NCI-H524 (cell line): ENCODE measurements at places on chromosomes 5 and 9.

GRCh38 chr9:7212101-7212500 is 454.3 kb downstream of the KDM4C start:
- no peak for DNase-seq

DNA sequence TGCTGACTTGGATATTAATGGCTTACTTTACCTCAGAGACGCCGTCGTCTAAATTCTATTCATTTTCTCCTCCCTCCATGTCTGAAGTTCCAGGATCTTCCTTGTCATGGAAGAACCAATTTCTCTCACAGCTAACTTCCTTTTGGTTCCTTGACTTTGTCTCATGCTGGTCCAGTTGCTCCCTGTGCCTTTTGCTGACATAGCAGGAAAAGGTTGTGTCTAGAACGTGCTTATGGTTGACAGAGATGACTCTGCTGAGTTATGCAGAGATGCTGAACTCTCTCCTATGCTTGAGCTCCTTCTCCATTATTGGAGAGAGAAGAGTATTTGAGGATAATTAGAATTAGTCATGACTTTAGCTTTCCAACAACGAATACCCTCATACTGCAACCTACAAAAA is 1338.9 kb downstream of the MAT2B start:
- no peak for DNase-seq

GRCh38 chr5:89313804-89314588 is 431.0 kb upstream of the MEF2C start:
- no peak for DNase-seq

GRCh38 chr5:173941758-173942401 is 47.1 kb upstream of the C5orf47 start:
- no peak for DNase-seq

- no peak for DNase-seq
These were observed 578 bp upstream of the TNFAIP8 start for GRCh38 chr5:119355244-119355638.

DNA sequence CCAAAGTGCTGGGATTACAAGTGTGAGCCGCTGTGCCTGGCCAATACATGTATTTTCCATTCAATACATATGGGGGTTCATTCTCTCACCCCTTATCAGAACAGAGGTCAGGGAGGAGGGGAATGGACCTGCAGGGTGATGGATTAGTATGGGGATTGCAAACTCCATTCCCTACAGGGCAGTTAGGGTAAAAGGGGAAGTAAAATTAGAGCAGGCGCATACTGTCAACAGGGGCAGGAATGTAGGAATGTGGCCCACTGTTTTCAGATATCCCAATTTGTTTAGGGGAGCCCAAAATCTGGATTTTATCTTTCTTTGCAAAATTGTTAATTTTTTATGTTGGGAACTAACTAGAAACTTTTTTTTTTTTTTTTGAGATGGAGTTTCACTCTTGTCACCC is 46.4 kb upstream of the SLC44A1 start:
- no peak for DNase-seq

GRCh38 chr9:84340535-84340934 is at the start of gene SLC28A3:
TSS of gene SLC28A3 (minus strand) at chr9:84340758. CDS start at chr9:84340633, 125 bp downstream.
- DNase-seq = no peak

GRCh38 chr5:129135633-129136032 is 41.1 kb downstream of the ISOC1 start:
- DNase-seq = peak; percentile 12

DNA sequence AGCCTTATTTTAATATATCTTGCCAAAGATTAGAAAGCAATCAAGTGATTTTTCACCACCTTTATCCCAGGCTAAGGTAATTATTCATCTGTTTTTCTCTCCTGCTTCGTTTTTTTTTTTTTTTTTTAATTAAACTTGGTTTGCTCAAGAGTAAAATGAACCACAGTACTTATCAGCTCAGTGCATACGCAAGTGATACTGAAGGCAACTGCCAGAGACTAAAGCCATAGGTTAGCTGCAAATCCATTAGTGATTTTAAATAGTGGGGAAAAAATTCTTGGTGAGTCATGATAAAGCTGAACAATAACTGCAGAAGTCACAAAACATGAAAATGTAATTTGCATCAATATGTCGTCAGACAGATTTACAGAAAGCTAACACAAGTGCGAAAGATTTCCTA is 829.1 kb downstream of the PTPRD start:
- DNase-seq = no peak

GRCh38 chr9:88659126-88659525 is 124.1 kb downstream of the NXNL2 start:
- DNase-seq = no peak

DNA sequence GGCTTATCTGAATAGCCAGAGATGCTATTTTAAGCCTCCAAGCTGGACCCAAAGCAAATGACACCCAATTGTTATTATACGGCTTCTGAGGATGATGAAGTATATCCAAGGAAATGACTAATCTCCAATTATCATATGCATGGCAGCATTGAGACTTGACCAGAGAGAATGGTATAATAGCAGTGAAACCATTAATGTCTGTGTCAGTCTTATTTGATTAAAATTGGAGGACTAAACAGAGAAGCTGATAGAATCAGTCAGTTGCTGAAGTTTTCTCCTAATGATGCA is 200.5 kb downstream of the EFNA5 start:
- DNase-seq = no peak

DNA sequence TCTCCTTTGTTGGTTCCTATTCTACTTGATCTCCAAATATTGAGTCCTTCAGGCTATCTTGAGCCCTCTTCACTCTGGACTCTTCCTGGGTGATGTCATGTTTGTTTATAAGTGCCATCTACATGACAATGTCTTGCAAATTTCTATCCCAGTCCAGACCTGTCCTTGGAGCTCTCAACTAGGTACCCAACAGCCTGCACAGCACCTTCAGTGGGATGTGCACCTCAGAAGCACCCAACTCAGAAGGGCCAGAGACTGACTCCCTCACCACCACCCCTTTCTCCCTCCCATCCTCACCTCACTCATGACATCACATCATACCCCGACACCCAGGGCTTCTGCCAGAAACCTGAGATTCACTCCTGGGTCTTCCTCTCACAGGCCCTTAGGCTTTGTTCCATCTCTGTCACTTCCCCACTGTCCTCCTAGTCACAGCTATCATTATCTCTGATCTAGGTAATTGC is 14.4 kb downstream of the TXN start:
- no peak for DNase-seq

GRCh38 chr5:11588803-11589202 is 315.4 kb downstream of the CTNND2 start:
- DNase-seq = no peak

DNA sequence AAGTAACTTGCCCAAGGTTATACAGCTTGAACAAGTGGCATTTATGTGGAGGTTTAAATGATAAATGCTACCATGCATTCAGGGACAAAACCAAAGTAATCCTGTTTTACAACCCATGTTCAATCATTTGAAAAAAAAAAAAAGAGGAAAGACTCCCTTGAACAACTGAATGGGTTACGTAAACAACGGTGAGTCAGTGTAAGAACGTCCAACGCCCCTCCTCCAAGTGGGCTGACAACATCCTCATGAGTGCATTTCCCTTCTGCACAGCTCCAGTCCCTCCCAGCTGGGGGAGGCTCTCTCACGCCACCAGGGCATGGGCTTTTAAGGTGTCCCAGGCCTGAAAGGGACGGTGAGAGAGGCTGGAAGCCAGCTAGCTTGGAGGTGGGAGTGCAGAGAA is 90.0 kb downstream of the PRRT1B start:
- DNase-seq = no peak

DNA sequence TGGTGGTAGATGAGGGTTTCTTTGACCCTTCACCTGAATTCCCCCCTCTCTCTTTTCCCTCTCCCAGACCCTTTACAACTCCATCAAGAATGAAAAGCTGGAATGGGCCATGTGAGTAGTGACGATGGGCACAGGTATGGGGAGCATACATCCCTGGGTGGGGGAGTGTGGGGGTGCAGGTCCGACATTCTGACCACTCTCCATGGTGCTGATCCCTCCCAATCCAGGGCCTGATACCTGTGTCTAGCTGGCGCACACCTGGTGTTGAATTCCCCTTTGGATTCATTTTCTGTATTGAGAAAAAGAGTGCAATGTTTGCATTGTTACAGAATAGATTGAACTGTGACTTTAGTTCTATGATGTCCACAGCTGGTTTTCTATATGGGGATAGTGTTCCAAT is 40.0 kb downstream of the PSD2 start:
- no peak for DNase-seq

- peak; percentile 57 for DNase-seq
These were observed 603.3 kb downstream of the KIF4B start for GRCh38 chr5:155616779-155617392.

GRCh38 chr5:116632890-116633289 is 58.3 kb upstream of the SEMA6A start:
- DNase-seq = no peak

DNA sequence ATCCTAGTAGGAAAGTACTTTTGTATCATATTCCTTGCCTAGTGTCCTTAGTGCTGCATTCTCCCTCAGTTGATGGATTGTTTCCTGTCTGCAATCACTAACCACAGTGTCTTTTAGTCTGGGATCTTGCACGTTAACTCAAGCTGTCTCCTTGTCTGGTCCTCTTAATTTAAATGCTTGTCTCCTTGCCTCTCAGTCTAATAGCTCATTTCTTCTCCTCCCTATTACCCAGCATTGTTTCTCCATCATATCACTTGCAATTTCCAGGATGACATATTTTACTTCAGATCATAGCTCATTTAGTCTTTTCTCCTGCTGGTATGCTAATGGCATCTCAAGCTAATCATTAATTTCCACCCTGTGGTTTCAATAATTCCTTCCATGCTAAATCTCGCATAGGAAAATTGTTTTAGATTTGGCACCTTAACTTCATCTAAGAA is 2052.0 kb upstream of the C9orf72 start:
- peak; percentile 10 for DNase-seq

GRCh38 chr5:104050436-104050835 is 487.8 kb upstream of the NUDT12 start:
- DNase-seq = no peak

DNA sequence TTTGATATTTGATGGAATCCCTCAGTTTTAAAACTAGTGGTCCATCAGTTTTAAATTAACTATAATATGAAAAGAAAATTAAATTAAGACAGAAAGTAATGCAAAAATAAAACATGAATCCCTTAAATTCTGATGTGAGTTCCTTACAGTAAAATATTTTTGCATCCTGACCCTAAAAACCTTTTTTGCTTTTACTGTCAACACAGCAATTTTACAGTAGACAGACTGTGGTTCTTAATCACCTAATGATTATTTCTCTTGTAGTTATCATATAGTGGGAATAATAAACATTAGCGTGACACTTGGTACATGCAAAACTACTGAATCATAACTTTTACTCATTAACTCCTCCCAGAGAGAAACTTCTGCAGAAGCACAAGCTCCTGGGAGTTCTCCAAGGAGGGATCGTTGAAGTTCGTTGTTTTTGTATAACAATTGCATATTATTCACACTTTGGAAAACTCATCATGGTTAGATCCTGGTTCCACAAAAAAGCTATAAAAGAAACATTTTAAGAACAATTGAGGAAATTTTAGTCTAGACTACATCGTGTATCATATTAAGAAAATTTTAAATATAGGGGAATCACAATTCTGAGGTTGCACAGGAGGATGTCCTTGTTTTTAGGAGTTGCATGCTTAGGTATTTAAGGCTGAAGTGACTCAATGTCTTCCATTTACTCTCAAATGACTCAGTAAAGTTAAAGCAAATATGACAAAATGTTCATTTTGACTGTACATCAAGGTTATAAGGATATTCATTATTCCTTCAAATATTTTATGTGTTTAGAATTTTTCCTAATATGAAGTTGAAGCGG is 88.2 kb upstream of the NIPAL4 start:
- no peak for DNase-seq

GRCh38 chr9:135271425-135271824 is 184.0 kb downstream of the OLFM1 start:
- no peak for DNase-seq

GRCh38 chr9:123645126-123645525 is 284.8 kb downstream of the DENND1A start:
- DNase-seq = no peak

GRCh38 chr9:95516734-95517558 is at the start of gene PTCH1:
TSS of gene PTCH1 (minus strand) at chr9:95516971.
- no peak for DNase-seq

DNA sequence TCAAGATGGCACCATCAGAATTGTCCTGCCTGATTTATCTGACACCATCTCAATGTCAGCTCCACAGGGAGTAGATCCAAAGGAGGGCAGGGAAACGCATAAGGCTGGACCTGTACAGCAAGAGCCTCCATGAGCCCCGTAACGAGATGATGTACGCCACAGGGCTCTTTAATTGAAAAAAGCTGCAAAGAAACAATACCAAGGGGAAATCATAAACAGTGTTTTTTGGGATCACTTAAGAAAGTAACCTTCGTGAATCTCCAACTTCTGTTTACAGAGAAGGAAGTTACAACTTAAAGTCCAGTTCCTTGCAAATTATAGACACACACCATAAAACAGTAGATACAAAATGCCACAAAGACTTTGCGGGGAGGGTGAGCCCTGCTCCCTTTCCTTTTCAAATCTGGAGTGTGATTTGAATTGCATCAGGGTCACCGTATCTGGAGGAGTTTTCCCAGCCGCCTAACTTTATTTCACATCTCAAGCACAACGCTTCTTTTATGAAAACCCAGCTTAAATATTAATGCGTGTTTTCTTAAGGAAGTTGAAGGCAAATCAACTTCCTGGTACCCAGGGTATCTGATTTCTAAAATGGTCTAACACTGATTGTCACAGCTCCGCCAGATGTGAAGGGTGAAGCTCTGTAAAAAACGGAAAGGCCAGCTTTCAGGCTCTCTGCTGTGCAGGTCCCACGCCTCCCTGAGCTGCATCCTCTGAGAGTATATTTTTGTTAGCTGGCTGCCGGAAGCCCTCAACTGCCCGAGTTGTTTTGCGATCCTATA is 88.9 kb downstream of the EBF1 start:
- DNase-seq = no peak

GRCh38 chr9:128045831-128046230 is 21.3 kb downstream of the NAIF1 start:
- no peak for DNase-seq

GRCh38 chr5:60259730-60260129 is 366.2 kb upstream of the PDE4D start:
- no peak for DNase-seq

DNA sequence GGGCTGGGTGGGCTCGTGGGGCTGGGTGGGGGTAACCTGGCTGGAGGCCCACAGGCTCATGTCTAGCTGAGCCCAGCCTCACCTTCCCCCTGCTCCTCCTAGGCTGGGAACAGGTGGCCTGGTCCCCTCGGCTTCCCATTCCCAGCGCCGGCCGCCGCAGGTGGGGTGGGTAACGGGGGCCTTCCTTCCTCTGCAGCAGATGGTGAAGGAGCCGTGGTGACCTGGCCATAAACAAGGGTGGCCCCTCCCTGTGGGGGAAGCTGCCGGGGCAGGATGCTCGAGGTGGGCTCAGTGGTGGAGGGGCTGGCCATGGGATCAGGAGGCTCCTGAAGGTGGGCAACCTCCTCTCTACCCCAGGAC is 41.0 kb upstream of the EGFL7 start:
- no peak for DNase-seq

GRCh38 chr9:91354881-91355280 is 6.8 kb downstream of the AUH start:
- no peak for DNase-seq
